NCI-H187 (cell line): ENCODE measurements at places on chromosomes 5 and 9.

DNA sequence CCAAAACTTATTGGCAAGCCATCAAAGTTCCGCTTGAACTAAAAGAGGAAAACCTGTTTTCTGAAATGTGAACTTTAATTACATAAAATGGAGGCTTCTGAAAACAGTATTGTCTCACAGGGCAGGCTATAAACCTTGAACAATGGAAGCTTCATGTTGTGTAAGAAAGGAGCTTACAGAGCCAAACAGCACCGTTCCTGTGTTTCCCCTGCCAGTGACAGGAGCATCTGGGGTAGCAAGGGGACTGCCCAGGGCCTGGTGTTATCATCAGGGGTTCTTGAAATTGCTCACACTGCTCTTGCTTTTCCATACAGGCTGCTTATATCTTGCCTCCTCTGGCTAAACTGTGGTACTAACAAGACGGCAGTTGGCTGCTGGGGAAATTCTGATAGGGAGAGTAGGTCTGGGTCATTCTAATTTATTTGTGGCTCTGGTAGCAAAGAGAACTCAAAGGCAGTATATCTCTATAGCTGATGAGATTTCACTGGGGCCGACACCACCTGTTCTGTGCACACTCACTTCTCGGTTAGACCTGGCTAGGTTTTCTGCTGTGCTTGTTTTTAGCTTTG, 40.4 kb downstream of the BASP1 start:
- DNase-seq = no peak

DNA sequence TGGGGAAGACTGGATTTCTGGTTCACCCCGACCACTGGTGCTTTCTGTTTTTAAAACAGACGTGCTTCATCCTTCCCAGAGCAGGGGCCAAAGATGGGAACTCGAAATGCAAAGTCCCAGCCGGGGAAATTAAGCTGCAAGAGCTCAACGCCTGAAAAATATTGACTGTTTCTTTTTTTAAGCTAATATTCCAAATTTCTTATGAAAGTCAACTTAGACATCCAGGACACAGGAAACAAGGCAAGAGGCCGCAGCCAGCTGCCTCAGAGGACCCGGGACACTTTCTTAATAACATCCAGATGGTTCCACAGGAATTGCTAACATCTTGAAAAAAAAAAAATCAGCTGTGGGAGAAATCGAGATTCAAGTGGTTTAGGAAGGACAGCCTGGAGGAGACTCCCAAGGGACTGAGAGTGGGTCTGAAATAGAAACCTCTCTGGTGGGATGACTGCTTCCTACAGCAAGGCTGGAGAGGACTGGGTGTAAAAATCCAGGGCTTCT, 144.9 kb downstream of the FGF1 start:
- DNase-seq = no peak

DNA sequence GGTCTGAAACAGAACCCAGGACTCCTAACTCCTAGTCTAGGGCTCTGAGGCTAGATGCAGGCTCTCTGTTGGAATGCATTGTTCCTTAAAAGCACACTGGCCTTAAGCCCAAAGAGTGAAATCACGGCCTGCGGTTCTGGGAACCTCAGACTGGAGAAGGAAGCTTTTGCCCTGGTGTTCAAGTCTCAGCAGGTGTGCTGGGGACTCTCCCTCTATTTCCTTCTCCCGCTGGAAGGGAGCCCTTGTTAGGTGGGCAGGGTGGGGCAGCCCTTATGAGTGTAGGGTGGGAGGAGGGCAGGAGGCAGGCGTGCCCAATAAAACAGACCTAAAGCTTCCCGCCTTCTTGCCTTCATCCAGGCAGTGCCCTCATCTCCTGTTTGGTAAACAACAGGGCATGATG, 1.8 kb upstream of the PPARGC1B start:
- no peak for DNase-seq

GRCh38 chr5:93311881-93312280, 269.1 kb downstream of the NR2F1-AS1 start:
- DNase-seq = no peak

GRCh38 chr9:96818533-96818932, 35.8 kb downstream of the ZNF782 start:
- no peak for DNase-seq

- no peak for DNase-seq
These were observed 110.5 kb upstream of the LRRTM2 start for GRCh38 chr5:138985683-138986082.

- no peak for DNase-seq
These were observed 54.5 kb upstream of the HNRNPA0 start for GRCh38 chr5:137808503-137809135.

DNA sequence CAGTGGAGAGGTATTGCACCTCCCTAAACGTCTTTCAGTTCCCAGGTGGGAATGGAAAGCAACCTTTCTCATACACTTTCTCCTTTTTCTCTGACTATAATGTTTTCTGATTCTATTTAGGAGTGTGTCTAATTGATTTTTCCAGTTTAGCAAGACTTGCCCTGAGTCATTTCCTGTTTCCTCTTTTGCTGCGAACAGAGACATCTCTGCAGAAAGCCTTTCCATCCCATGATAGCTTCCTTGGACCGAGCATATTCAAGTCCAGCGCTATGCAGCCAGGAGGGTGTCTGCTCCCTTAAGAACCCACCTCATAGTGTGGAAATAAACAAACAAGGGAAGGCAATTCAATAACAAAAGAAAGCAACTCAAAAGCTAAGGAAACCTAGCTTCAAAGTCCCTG, 60.0 kb upstream of the CDH6 start:
- DNase-seq = no peak

DNA sequence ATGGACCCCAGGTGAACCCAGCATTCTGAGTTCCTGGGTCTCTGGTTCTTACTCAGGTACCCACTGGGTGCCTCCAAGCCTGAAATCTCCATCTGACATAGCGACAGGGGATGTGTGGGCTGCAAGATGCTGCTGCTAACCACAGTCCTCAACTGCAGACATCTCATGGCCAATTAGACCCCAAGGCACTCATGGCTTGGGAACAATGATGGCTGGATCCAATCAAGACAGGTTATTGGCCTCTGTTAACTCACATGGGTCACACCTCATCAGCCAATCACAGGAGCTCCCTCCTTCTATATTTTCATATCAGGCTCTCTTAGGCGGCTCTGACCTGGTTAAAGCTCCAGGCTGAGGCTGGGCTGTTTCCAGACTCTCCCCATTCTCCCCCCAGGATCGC, 57.0 kb downstream of the CXXC5 start:
- no peak for DNase-seq

- no peak for DNase-seq
These were observed 70.5 kb upstream of the LRRTM2 start for GRCh38 chr5:138945421-138946240.

- DNase-seq = no peak
These were observed 29.8 kb upstream of the TMEM161B start for GRCh38 chr5:88298425-88298824.

- no peak for DNase-seq
These were observed 23.1 kb downstream of the TRIM7 start for GRCh38 chr5:181181650-181182565.

DNA sequence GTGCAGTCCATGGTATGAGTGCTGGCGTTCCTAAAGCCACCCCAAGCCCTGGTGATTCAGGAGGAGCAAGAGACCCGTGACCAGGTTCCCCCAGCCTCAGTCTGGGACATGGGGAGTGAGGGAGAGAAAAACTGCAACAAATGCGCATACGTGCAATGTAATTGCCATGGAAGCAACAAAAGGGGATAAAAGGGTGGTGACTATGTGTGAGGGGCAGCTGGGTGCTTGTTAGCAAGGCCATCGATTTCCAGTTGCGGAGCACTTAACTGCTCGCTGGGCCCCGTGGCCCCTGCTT, 709 bp upstream of the SH3PXD2B start:
- DNase-seq = no peak

DNA sequence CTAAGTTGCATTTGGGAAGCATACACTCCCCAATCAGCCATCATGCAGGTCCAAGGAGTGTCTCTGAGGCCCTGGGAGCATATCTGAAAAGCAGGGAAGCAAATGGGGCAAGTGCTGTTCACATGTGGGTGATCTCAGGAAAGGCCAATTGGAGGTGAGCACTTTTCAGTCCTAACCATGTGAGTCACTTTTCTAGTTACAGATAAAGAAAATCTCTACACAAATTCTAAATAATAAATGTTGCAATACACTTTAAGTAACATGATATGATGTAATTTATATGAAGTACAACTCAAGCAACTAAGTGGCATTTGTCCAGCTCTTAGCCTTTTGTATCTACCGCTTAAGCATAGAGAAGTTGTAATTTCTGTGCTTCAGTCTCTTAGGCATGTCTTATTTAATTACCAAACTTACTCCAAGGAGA, 18.4 kb downstream of the ADAMTS16 start:
- no peak for DNase-seq
